ENCODE measurements at places on chromosomes 13 and 19. TPM values are rescaled to one million over a fixed set of nuclear protein-coding genes. Genes with fewer than 3 reads are reported as not detected.

Gene RFPL4AL1
- not detected for total RNA-seq

Gene IRS2
- total RNA-seq, result 2.7 TPM

- DNase-seq, result no peak
Observed at GRCh38 chr19:42576241-42576640, 18.5 kb downstream of the CEACAM8 start.

- DNase-seq, result no peak
Observed at GRCh38 chr13:79548902-79549301, 67.9 kb downstream of the NDFIP2 start.

GRCh38 chr19:8373867-8374813 is 10.2 kb downstream of the ANGPTL4 start:
- DNase-seq, result no peak

DNA sequence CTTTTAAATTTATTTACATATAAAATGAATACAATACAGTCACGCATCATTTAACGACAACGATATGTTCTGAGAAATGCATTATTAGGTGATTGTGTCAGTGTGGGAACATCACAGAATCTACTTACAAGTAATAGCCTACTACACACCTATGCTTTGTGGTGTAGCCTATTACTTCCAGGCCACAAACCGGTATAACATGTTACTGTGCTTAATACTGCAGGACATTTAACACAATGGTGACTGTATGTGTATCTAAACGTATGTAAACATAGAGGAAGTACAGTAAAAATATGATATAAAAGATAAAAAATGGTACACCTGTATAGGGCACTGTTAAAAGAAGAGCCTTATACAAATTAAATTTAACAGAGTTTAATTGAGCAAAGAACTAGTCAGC is 62.4 kb upstream of the KLHL1 start:
- no peak for DNase-seq

Data from OCI-LY7 (cell line).